Peyer's patch (tissue), 4 donors: ENCODE measurements at places on chromosomes 4 and X.

- DNase-seq = peak; percentile 79
Observed at GRCh38 chr4:56908206-56909085, 746 bp downstream of the REST start.

GRCh38 chrX:13369256-13370030 is 49.6 kb upstream of the ATXN3L start:
- DNase-seq = no peak

GRCh38 chr4:90130076-90130475 is 2.9 kb downstream of the CCSER1 start:
- DNase-seq = no peak

- no peak for DNase-seq
Observed at GRCh38 chrX:109774706-109775105, 41.6 kb upstream of the ACSL4 start.

- DNase-seq = no peak
Observed at GRCh38 chr4:95066050-95066449, 308.3 kb downstream of the BMPR1B start.

DNA sequence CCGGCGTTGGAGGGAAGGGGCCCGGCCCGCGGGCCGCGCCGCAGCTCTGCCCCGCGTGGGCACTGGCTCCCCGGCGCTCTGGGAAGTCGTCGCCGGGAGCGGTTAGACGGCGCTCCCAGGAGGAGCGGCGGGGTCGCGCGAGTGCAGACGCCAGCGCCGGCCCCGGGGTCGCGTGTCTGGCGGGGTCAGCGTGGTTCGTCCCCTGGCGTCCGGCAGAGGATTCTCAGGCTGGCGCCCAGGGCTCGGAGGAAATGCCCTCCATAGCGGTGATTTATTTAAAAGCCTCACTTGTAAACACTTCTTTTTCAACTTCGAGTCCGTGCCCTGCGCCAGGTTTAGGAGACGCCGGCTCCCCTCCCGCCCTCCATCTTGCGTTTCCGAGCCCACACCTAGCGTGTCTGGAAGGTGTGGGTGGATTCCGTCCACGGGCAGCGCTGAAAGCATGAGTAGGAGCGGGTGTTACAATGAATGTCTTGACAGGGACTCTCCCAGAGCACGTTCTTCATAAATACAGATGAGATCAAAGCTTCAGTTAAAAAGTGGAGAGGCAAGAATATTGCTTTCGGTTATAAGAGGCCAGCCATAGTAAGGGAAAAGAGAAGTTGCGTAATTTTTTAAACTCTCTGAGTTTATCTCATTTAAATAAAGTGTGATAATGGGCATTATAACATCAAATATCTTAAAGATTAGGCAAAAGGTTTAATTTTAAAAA is 692 bp downstream of the FAM241A start:
- DNase-seq = peak; percentile 66

DNA sequence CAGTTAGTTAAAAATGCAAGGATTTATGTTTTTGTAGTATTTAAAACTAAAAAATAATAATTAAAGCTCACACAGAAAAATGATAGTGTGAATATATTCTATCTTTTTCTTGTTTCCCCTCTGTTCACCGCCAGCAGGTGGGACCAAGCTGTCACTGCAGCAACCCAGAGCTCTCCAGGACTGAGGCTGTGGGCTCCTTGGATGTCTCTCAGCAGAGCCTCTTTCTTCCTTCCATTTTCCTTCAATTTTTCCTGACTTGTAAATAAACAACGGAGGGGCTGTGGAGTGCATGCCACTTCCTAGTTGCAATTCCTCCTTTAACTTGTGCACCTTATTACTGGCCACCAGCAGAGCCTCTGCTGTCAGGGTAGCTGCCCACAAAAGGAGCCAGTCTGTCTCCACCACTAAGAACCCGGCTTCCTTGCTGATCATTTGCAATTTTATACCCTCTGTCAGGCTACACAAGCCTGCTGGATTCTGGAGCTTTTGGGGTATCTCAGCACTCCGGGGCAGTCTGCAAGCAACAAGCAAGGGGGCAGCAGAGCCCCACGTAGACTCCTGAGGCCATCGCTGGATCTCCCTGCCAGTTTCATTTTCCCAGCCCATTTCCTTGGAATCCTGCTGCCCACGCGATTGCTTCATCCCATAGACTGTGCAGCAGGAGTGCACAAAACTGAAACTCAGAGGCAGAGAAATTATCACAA is 1467.4 kb downstream of the C4orf33 start:
- no peak for DNase-seq

DNA sequence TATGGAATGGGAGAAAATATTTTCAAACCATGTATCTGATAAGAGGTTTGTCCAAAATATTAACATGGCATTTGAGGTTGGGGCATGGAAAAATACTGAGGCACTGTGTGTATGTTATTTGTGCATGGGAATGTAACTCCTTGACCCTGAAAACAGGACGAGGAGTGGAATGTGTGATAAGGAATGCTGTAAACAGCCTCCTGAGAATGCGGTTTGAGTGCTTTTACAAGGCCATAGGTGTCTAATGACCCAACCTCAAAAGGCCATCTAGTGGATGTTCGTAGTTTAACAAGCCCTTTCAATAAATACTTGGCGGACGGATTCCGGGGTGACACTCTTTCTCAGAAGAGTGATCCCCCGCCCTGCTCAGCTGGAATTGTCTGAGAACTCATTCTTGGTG is 162.9 kb upstream of the USP9X start:
- DNase-seq = no peak

DNA sequence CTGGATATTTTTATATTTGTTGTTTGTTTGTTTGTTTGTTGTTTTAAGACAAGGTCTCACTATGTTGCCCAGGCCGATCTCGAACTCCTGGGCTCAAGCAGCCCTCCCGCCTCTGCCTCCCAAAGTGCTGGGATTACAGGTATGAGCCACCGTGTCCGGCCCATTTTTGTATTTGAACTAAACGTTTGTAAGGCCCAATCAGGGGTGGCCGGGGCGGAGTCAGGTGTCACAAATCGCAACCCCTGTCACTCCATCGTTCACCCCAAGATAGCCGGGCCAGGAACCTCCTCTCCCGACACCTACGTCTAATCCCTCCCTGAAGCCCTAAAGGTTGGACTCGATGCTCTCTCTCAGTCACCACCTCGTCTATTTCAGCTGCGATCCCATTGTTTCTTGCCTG is 722 bp upstream of the EFHC2 start:
- DNase-seq = no peak
